NCI-H2107 (cell line): ENCODE measurements at places on chromosomes 11 and 22.

GRCh38 chr11:13160346-13160745 is 117.2 kb upstream of the BMAL1 start:
- no peak for DNase-seq

DNA sequence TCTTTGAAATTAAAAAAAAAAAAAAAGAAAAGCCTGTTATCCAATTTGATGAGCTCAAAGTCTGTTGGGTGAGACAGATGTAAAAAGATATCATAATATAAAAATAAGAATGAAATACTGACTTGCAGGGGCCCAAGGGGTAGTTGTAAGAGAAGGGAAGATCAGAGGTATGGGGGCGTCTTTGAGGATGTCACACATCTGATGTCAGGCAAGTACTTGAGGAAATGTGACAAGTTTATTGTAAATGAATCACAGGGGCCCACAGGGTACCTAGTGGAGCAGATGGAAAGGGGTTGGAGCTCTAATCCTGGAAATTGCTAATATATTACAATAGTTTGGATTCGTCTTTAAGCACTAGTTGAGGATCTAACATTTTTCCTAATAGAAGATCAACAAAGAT is 131.6 kb downstream of the MAML2 start:
- DNase-seq, result no peak

DNA sequence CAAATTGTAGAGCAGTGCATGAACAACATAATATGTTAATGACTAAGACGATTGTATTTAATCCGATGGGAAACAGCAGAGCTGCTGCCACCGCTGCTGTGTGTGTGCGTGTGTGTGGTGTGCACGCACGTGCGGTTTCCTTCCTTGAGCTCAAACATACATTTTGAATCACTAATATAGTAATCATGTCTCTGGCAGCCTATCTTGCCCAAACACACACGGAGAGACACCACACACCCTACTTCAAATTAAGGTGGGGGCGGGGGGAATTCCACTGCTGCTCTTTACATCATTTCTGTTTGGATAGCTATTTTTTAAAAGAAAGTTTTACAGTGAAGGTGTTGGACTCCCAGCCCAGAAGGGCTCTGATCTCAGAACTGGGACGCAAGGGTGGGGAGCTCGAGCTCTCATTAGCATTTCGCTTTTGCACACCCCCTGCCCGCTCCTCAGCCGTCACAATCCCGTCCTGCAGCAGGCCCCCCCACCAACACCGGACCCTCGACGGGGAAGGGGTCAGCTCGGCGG is 651 bp upstream of the FAM83F start:
- no peak for DNase-seq

DNA sequence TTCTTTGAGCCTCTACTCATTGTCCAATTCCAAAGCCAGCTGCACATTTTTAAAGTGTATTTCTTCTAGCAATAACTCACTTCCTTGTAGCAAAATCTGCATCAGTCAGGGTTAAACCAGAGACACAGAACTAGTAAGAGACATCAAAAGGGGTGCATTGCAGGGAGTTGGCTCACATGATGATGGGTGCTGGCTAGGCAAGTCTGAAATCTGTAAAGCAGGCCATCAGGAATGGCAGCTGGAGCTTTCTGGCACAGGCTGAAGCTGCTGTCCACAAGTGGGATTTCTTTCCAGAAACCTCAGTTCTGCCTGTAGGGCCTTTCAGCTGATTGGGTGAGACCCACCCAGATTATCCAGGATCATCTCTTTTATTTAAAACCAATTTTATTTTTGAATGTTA is 698.1 kb downstream of the NTM start:
- DNase-seq, result no peak

- DNase-seq, result no peak
Observed at GRCh38 chr11:69539416-69540117, 58.1 kb downstream of the LINC01488 start.

DNA sequence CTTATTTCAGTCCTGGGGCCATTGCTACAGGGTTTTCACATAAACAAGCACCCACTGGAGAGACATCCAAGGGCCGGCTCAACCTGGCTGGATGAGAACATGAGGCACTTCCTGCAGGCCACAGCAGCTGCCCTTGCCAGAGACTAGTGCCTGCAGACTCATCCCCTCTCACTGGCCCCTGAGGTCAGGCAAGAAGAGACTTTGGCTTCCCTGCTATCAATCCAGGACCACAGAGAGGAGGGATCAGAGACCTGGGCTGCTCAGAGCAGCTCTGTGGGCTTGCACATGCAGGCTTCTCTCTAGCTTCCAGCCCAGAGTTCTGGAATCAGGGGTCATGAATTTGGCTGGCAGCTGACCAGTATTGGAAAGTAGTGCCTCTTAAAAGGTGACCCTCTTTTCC is 79.5 kb downstream of the CABIN1 start:
- no peak for DNase-seq

DNA sequence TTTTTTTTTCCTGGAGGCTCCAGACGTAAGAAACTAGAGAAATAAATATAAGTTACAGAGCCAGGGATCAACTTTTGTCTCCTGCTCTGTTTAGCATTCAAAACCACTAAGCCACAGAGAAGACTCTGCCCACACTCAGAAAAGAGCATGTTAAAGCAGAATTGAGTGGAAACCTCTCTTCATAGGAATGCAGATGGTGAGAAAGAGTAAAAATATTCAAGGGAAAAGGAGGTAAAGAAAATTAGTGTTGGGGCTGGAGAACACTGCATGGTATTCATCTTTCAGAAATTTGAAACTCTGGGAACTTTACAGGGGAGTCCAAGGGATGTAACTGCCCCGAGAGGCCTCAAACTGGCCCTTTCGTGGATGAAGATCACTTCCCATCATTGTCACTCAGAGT is 65.1 kb downstream of the CLMP start:
- no peak for DNase-seq

- DNase-seq, result no peak
Observed at GRCh38 chr22:30132290-30132996, 52.2 kb downstream of the HORMAD2 start.

DNA sequence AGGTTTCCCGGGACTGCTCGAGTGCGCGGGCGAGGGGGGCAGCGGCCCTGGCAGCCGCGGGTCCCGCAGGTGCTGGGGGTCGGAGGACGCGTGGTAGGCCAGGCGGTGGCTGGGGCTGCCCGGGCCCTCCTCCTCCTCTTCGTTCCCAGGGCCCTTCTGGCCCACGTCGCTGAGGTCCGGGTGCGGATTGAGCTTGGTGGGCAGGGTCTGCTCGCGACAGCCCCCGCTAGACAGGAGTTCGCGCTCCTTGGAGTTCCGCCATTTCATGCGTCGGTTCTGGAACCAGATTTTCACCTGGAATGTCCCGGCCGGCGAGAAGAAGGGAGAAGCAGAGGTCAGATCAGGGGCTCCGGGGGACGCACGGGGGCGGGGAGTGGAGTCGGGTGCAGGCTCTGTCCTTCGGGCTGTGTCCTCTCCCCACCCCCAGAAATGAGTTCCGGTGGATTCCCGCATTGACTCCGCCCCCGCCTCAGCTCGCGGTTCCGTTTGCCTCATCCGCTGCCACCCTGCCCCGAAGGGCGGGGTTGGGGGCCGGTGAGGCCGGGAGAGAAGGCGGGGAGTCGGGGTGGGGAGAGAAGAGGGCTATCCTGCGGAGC is 3.9 kb downstream of the DBX1 start:
- no peak for DNase-seq

DNA sequence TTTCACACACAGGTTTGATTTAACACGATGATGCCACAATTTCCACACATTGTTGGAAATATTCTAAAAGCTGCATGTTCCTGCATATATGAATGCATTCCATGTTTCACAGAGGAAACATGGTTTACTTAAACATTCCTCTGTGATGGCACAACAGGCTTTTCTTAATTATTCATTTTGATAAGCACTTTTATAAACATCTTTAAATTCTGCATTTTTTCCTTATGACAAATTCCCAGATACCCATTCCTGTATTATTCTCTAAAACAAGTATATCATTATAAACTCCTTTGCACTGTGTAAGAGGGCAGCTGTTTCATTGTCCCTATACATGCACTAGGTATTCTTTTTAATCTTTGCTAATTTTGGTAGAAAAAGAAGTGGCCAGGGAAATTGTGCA is 532.3 kb downstream of the SOX6 start:
- no peak for DNase-seq
